Activated gamma-delta T cell (primary cell): ENCODE measurements at places on chromosomes 3 and 15.

- DNase-seq: peak; percentile 65
Measured at GRCh38 chr3:138608322-138609135, at the start of gene FAIM. TSS of gene FAIM (plus strand) at chr3:138608771. CDS start at chr3:138619727, 10,956 bp downstream.

DNA sequence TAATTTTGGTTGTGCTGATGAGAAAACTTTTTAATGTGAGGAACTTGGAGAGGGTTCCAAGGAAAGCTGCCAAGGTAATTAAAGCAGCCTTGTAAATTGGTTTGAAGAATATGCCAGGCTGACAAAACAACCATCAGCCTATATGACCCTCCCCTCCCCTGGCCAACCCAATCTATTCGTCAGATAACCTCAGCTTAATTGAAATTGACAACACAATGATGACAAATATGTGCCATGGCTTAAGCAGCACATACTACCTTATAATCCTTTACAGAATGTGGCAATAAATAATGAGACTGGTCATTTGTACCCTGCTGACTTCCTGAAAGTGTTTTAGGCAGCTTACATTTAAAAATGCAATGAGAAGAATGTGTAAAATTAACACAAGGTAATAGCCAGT lies 118.2 kb downstream of the EFHB start:
- no peak for DNase-seq

DNA sequence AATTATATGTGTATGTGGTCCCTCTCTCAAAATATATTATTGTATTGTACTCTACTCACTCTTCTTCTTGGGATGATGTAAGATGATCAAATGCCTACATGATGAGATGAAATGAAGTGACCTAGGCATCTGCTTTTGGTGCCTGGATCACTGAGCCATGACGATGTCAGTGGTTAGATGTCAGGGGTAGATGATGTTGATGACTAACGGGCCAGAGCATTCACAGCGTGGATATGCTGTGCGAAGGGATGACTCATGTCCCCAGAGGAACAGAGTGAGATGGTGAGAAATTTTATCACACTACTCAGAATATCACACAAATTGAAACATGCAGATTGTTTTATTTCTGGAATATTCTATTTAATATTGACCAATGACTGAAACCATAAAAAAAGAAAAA lies 233.9 kb upstream of the CADM2 start:
- no peak for DNase-seq

DNA sequence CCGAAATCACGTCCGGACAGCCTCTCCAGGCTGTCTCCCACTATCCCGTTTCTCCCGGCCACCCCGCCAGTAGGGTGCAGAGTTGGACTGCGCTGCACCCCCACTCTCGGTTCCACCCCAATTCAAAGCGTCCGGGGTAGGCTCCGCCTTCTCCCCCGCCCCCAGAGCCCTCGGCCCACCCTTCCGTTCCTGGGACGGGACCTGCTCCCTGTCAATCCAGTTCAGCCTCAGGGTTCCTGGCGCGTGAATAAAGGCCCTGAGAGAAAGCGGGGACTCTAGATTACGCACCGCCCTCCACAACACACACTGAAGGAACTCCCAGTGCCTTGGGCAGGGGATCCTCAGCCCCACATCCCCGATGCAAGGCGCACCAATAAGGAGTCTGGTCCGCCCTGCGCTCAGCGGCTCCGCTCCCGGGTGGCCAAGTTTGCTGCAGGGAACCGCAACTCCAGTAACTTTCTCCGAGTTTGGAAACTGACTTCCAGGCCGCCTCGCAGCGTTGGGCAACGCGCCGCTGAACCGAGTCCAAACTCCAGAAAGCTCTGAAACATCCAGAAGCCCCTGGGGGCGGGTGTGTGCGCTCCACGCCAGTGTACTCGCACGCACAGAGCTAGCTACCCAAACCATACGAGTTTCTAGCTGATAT lies 1.9 kb downstream of the ADAMTS9 start:
- DNase-seq: no peak

DNA sequence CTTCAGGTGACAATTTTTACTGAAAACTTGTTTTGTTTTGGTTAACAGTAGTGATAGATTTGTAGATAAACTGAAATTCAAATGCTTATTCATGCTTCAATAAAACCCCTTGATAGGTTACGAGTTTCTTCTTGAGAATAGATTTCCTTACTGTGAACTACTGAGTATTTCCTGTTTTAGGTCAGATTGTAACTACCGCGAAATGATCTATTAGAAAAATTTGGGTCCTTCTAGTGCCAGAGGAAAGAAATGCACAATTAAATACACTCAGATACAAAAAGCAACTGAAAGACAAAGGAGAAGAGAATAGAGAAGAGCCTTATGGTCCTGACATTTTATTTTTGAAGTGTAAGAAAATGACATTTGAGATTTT lies 251.7 kb upstream of the TBL1XR1 start:
- DNase-seq: no peak

DNA sequence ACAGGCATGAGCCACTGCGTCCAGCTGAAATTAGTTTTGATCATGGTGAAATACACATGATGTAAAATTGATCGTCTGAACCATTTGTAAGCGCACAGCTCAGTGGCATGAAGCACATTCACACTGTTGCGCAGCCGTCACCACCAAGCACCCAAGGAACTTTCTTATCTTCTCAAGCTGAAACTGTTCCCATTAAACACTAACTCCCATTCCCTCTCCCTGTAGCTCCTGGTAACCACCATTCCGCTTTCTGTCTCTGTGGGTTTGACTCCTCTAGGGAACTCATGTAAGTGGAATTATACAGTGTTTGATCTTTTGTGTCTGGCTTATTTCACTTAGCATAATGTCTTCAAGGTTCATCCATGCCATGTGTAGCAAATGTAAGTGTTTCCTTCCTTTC lies 62.3 kb downstream of the FBLN2 start:
- DNase-seq: no peak

GRCh38 chr15:25682340-25682739 lies 180.8 kb downstream of the ATP10A start:
- DNase-seq: no peak
